ENCODE measurements at places on chromosomes 6 and 20.

DNA sequence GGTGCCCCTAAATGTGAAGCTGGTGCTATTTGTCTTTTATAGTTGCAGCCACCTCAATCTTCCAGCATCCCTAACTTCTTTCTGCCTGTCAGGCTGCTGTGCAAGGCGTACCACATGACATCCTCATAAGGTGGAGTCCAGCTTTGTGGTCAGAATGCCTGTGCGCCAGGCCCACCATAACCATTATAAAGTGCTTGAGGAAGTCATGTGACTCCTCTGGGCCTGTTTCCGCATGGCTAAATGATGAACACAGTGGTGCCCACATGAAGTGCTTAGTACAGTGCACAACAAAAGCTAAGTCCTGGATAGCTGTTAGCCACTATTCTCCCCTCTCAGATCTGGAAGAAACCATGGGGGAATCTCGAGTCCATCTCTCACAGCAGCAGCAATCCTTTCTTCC lies 75.6 kb downstream of the INSM1 start:
- DNase-seq: no peak

GRCh38 chr6:10465629-10466499 lies 51.0 kb upstream of the TFAP2A start:
- DNase-seq: peak; percentile 62

GRCh38 chr20:59439243-59439642 lies 138.8 kb downstream of the EDN3 start:
- no peak for DNase-seq

DNA sequence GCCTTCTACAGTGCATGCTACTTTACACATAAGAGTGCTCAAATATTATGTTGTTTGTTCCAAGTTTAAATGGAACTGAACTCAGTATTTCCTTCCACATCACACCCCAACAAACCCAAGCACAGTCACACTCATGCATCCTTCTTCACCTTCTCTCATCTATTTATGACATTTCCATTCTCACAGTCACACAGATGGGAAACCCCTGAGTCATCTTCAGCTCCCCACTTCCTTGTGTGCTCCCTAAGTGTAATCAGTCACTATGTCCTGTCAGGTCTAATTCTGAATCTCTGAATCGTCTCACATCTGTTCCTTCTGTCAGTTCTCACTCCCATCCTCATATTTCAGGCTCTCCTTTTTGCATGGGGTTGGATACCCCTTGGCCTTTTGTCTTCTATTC lies 96.0 kb downstream of the RIMS1 start:
- no peak for DNase-seq

GRCh38 chr20:35618263-35619131 lies 2.9 kb downstream of the SPAG4 start:
- DNase-seq: peak; percentile 51

DNA sequence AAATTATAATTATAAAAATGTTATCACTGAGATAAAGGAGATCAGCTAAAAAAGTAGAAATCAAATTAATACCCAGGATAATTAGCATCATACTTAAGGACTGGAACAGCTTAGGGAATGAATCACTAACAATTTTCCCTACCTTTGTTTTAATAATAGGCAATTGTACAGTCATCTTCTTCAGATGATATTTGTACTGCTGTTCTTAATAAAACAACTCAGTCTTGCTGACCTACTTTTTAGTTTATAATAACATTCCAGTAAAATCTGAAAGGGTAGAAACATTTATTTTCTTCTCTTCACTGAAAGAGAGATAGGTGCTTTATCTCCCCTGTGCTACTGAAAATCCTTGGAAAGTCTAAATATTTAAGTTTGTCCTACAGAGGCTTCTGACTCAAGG lies 271.2 kb upstream of the THEMIS start:
- no peak for DNase-seq

DNA sequence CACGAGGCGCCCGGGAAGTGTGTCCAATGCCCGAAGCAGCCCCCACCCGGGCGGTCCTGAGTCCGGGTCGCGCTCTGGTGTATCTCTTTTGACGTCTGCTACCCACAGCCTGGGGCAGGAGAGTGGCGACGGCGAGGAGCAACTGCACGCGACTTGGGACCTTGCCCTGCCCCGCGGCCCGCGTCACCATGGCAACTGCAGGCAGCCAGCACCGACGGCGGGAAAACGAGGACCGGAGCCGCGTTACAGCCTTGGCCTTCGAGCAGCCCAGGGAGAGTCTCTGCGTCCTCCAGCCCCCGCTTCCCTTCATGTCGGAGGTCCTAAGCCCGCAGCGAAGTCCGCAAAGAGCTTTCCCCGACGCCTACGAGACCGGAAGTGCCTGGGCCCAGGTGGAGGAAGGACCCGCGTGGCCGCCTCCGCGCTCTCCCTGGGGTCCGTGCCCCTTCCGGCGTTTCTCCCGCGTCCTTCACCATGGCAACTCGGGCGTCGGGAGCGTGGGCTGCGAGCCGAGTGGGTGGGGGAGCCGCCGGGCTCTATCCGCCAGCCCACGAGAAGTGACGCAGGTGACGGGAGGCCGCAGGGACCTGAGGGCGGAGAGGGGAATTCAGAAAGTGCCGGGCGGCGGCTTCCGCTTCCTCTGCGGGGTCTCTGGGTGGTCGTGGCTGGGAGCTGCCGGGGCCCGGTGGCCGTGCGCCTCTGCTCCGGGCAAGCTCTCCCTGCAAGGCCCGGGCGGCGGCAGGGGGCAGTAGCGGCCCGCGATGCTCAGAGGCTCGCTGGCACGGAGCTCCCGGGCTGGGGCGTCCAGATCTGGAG lies 88.6 kb upstream of the TGM3 start:
- DNase-seq: no peak

DNA sequence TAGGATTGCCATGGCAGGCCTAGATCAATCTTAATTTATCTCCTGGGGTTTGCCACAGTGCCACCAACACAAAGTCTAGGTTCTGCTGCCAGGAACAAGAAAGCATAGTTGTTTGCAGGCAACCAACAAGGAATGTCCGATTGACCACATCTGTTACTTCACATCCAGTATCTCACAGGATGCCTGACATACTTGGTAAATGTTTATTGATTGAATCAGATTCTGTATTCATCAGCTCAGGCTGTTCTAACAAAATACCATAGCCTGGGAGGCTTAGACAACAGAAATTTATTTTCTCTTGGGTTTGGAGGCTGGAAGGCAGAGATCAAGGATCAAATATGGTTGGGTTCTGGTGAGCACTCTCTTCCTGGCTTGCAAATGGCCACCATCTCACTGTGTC lies 26.3 kb upstream of the MC3R start:
- DNase-seq: no peak

DNA sequence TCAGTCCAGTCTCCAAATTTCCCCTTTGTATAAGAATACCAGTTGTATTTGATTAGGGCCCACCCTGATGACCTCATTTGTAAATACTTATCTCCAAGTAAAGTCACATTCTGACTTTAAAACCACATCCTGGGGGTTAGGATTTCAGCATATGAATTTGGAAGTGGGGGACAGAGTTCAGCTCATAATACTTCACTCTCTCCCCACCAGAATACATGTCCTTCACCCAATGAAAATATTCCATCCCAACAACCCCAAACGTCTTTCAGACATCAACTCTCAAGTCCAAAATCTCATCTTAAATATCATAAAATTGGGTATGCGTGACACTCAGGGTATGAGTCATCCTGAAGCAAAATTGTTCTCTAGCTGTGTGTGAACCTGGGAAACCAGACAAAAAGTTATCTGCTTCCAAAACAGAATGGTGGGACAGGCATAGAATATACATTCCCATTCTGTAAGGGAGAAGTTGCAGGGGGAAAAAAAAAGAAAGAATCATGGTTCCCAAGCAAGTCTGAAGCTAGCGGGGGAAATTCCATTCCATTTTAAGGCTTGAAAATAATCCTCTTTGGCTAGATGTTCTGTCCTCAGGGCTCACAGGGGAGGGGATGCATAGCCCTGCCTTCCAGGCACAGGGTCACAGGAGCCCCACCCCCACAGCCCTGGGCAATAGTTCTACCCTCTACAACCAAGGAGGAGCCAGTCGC lies 113.9 kb downstream of the ADAT2 start:
- DNase-seq: peak; percentile 60

GRCh38 chr6:165660857-165661663 lies 2.0 kb downstream of the PDE10A start:
- DNase-seq: no peak

DNA sequence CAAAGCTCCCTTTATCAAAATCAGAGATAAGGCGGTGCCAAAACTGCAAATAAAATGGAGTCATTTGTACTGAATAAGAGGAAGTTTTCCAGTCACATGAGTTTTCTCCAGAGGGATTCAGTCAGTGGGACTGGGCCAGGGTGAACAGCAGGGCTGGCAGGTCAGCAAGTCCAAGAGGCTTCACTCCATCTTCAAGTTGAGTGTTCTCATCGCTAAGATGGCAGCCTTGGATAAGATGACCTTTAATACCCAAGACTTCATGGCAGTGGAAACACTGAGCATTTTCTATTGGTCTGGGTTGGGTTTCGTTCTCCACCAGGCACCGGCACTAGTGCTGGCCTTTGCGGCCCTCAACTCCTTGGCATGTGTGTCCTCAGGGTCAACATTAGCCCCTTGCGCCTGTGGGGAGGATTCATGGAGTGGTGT lies 29.3 kb upstream of the IGF2R start:
- no peak for DNase-seq

DNA sequence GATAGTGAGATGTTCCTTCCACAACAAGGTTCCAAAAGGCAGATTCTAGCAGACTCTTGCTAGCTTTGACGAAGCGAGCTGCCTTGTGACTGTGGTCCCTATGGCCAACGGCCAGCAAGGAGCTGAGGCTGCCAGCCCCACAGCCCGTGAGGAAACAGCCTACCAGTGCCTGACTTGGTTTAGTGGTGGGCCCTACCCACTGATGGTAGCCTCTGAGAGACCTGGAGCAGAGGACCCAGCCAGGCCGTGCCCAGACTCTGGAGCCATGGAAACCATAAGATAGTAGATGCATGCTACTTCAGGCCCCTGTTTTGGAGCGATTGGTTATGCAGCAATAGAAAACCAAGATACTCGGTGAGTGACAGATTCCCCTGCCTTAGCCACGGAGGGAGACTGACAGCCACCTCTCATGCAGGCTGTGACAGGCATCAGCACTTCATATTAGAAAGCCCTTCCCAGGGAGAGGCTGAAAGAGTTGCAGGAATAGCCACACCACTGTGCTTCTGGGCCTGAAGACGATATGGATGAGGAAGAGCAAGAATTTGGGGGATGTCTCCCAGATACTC lies 19.2 kb downstream of the PSMG4 start:
- no peak for DNase-seq

DNA sequence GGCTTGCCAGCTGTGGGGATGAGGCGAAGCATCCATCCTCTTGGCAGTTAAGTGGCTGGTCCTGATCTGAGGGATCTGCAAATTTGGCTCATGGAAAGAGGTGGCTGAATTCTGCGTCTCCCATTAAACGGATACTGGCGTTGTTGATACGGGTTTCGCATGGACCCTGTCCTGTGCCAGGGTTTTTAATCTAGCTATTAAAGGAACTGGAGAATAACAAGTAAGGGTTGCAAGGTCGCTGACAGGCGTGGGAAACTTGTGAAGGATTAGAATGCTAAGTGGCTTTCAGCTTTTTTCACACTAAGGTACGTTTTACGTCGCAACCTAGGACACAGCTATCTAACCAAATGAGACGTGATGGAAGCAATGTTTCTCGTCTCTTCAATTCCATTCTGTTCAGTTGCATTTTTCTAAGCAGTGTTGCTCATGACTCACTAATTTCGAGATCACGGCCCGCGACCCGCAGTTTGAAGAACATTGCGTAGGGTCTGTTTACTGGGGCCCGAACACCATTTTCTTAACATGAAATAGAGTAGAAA lies 852 bp downstream of the GMNN start:
- DNase-seq: peak; percentile 55

GRCh38 chr20:37328149-37328945 lies 17.6 kb upstream of the SRC start:
- DNase-seq: no peak

DNA sequence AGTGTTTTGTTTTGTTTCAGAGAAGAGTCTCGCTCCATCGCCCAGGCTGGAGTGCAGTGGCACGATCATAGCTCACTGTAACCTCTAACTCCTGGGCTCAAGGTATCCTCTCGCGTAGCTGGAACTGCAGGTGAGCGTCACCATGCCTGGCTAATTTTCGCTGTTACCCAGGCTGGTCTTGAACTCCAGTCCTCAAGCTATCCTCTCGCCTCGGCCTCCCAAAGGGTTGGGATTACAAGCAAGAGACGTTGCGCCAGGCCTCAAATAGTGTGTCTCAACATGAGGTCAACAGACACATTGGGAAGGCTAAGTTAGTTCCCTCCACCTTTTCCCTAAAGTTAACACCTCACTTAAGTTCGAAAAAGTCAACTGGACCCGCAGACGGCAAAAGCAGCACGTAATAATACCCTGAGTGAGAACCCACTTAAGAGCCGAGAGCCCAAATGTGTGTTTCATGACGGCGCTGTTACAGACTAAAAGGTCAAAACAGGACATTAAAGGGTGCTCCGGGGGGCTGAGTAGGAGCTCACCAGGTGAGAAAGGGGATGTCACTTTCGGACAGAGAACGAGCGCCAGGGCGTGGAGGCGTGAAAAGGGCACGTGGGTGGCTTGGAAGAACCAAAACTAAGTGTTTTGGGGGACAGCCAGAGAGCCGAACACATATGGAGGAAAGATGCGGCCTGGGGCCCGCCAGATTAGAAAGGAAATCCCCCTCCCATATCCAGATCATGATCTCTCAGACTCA lies 499 bp downstream of the TTI1 start:
- DNase-seq: no peak

DNA sequence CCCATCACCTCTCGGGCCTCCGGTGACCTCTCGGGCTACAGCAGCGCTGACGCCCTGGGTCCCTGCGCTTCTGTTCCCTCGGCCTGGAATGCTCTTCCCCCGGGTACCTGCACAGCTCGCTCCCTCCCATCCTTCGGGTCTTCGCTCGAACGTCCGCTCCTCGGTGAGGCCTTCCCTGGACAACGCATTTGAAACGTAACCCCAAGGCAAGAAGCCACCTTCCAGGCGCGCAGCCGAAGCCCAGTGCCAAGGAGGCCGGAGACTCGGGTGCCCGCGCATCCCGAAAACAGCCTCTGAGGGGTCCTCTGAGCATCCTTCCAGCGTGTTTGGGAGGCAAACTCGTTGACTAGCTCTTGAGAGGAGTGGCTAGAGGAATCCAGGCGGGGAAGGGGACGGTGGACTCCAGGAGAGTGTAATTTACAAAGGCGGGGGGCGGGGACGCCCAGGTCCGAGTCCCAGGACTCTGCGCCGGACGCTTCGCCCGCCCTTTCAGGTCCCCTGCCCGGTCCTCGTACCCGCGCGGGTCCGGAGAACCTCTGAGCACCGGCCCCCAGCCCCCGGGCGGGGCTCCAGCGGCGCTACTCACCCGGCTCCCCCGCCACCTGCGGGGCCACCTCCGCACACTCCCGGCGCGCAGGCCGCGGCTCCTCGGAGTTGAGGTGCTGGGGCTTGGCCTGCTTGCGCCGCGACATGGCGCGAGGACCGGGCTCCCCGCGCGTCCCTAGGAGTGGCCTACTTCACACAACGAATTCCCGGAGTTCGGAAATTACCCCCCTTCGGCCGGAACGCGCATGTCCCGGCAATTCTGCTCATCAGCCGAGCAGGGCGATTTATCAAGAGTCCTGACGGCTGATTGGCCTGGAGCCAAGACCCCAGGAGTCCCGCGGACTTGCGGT lies 86.8 kb downstream of the ZFP64 start:
- DNase-seq: peak; percentile 65

- DNase-seq: no peak
These were observed 22.8 kb upstream of the CCN6 start for GRCh38 chr6:112030961-112031660.

Measured in PC-9 (cell line).